ENCODE measurements at places on chromosomes 1 and 21.

DNA sequence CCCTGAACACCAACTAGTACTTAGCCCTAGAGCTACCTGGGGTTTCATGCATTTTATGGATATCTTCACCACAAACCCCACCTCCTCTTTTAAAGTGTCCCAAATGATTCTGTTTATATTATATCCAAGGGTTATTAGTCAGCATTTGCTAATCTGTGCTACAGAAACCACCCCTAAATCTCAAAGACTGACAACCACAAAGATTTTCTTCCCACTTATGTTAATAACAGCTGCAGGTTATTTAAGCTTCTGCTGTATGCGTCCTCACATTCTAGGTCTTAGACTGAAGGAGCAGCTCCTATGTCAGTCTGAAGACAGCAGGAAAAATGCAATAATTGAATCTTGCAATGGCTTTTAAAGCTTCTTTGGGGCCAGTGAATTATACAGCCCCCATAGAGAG, 11.2 kb upstream of the PHC2 start:
- no peak for DNase-seq

- no peak for DNase-seq
Measured at GRCh38 chr1:168386949-168387586, 106.4 kb downstream of the TBX19 start.

DNA sequence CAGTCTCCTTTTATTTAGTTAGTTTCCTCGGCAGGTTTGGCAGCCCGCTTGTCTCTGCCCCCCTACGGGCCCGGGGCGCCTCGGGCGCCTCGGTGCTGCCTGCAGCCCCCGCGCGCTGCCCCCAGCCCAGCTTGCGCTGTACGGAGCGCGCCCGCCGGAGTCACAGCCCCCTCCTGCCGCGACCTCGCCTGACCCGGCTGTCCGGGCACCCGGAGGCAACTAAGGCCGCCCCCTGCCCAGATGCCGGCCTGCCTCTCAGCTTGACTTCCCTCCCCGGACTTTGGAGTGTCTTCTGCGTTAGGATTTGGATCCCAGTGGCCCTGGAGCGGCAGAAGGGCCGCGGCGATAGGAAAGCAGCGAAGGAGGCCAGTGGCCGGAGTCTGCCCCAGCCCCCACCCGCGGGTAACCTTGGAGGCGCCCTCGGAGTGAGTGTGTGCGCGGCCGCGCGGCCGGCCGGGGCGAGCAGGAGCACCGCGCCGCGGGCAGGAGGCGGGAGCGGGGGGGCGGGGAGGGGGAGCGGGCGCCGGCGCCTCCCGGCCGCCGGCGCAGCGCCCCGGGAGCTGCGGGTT, 7.6 kb downstream of the CDKN2C start:
- no peak for DNase-seq

DNA sequence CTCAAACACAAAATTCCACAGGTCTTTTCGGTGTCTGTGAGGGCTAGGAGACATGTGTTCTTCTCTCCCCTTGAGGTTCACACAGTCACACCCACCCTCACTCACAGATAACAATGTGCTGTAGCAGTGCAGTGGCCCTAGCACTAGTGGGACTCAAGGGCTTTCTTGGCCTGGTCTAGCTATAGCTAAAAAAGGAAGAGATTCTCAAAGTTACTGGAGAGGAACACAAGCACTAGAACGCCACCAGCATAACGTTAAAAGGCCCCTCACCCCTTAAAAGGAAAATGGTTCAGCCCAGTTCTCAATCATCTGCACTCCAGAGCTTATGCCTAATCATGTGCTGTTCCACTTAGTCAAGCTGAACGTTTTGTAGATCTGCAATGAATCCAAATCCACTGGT, 39.5 kb downstream of the RGS8 start:
- DNase-seq: no peak

DNA sequence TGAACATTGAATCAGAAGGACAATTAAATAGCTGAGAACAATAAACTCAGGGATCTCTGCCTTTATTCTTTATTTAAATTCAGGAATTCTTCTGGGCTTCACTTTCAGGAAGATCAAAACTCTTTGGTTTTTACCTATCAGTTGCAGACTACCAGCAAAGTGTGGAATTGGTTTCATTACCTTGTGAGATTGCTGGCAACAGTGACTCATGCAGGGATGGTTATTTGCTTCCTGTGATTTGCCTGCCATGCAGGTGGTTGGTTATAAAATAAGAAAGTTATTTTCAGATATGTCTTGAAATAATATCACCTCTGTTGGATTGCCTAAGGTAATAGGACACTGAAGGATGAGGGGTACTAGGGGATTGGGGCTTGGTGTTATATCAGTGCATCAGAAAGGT, 204.6 kb downstream of the PTBP2 start:
- no peak for DNase-seq

DNA sequence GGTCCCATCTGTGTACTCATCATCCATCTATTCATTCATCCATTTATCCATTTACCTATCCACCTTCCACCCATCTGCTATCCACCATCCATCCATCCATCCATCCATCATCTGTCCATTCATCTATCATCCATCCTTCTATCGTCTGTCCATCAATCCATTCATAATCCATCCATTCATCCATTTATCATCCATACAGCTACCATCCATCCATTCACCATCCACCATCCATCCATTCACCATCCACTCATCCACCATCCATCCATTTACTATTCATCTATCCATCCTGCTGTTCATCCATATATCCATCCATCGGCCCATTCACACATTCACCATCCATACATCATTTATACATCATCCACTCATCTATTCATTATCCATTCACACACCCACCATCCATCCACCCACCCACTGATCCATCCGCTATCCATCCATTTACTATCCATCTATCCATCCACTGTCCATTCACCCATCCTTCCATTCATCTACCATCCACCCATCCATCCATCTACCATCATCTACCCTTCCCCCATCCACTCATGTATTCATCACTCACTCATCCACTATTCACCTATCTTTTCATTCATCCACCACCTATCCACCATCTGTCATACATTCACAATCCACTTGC, 96.4 kb downstream of the TRIM11 start:
- DNase-seq: no peak

- no peak for DNase-seq
Measured at GRCh38 chr1:1833916-1834325, 55.7 kb upstream of the NADK start.

- DNase-seq: peak; percentile 89
Measured at GRCh38 chr1:62384276-62385005, 52.4 kb upstream of the USP1 start.

DNA sequence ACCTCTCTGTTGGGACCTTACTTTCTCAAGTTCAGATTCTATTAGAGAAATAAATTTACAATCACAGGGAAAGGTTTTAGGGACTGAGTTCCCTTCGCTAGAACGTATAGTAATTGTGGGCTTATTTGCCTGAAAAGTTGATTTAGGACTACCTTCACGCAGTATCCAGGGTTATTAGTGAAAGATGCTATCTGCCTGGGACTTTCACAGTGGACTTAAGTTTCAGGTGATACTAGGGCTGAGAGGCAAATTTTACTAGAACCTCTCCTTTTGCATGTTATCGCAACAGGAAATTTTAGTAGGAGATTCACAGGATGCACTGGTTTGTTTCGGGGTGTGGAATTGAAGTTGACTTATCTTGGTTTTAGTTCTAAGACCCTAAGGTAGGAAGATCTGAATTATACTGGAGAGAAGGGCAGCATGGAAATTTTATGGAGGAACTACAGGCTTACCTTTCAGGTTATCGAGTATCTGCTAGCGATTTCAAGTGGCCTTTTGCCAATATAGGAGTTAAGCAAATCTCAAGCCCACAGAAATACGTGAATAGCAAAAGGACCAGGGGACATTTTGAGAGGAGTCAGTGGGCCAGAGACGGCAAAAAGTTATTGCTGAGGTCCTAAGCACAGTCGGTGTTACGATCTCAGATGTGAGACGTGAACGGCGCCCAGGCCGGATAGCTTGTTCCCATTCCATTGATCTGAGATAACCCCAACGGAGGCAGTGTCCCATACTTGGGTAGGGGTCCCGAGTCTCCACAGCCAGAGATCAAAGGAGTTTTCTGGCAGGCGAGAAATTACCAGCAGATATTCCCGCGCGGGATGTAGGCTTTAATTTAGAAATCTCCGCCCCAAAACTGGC, 723 bp upstream of the GNAI3 start:
- no peak for DNase-seq

DNA sequence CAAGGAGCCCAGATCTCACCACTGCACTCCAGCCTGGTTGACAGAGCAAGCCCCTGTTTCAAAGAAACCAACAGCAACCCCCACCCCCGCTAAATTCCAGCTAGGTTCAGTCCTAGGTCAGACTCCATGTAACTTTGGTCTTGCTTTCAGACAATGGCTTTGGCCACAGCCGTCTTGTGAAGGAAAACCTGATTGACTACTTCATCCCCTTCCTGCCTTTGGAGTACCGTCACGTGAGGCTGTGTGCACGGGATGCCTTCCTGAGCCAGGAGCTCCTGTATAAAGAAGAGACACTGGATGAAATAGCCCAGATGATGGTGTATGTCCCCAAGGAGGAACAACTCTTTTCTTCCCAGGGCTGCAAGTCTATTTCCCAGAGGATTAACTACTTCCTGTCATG, 12.9 kb downstream of the TOR3A start:
- no peak for DNase-seq

- DNase-seq: no peak
Measured at GRCh38 chr1:73765551-73766233, 432.3 kb downstream of the LRRIQ3 start.

GRCh38 chr1:96090134-96090533, 631.5 kb upstream of the PTBP2 start:
- no peak for DNase-seq

DNA sequence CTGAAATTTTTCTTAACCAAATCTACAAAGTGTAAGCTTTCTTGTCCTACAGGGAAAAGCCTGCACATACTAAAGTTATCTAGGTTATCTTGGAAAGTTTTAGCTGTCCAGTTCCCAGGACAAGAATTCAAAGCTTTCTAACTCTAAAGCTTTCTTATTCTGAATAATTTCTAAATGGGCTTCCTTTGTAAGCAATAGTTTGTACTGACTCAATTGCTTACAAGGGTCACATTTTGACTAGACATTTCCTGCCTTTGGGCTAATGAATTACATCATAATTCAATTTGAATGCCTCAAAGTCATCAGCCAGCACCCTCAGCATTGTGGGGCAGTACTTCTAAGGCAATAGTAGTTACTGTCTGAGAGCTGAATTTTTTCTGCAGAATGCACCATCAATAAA, 223.0 kb downstream of the LTN1 start:
- DNase-seq: no peak

- no peak for DNase-seq
Measured at GRCh38 chr21:33069994-33070743, at the start of gene OLIG1. Gene OLIG1 (plus strand): TSS chr21:33070141. CDS start chr21:33070247, 106 bp downstream.

GRCh38 chr1:8002921-8003320, 23.2 kb downstream of the ERRFI1 start:
- no peak for DNase-seq

DNA sequence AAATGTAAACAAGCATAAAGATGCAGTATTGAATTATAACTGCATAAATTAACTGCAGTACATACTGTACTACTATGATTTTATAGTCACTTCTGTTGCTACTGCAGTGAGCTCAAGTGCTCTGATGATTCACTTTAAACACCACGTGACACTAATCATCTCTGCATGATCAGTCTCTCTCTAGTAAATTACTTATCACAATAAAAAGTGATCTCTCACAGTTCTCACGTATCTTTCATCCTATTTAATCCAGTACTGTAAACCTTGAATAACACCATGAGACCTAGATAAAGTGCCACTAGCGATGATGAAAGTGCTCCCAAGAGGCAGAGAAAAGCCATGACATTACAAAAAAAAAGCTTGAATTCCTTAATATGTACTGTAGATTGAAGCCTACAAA, 1242.0 kb downstream of the AMY1C start:
- DNase-seq: no peak

GRCh38 chr1:204630132-204630905, 55.2 kb downstream of the LRRN2 start:
- no peak for DNase-seq

DNA sequence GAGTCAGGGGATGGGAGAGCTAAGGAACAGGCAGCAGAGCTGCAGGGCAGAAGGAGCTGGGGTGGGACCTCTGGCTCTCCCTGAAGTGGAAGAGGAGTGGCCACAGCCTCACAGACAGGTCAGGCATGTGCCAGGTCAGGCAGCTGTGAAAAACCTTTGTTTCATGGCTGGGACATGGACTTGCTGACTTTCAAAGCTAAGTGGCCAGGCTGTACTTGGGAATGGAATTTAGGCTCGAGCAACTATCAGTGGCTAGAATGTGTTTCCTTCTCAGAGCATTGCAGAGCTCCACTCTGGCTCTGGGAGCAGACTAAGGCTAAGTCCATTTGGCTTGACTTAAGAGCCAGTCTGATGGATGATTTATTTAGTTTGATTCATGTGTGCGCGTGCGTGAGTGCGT, 385.1 kb downstream of the LMX1A start:
- DNase-seq: no peak

GRCh38 chr1:212951126-212951946, 995 bp downstream of the VASH2 start:
- DNase-seq: no peak

DNA sequence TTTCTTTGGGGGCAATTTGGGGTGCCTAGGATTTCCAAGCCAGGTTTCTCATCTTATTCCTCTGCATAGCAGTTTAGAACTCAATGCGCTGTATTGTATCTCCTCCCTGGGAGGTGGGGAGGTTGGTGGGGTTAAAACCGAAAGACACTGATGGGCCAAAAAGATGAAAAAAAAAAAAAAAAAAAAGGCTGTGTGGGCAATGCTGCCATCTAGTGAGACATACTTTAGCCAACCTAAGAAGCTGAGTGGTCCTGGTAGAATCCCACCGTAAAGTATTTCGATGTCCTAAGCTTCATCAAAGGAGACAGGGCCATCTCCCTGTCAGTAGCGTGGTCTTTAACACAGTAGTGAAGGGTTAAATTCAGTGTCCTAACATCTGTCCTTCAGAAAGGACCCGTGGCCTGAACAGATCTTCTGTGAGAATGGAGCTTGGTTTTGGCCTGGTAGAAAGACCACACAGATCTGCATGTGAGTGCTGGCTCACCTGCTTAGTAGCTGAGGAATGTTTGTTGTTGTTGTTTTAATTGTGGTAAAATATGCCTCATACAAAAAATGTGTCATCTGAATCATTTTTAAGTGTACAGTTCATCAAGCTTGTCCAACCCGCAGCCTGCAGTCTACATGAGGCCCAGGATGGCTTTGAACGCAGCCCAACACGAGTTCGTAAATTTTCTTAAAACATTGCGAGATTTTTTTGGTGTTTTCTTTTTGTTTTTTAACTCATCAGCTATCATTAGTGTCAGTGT, 226.2 kb downstream of the KIF26B start:
- no peak for DNase-seq

Measured in astrocyte of the cerebellum (primary cell).